Right lung (tissue), 10 donors: ENCODE measurements at places on chromosomes 5 and 9.

DNA sequence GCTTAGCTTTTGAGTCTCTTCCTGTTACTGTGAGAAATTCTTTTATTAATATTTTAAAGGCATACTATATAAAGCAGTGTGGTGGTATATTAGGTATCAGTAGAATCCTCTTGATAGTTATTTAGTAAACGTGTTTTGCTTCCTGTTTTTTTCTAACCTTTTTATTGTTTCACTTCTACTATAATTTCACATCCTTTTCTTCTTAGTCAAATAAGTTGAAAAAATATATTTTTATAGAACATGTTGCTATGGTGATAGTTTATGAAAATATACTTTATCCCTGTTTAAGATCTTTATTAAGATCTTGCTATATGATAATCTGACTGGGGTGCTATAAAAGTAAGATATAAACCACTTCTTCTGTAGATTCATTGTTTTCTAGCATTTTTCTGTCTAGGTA, 2.1 kb downstream of the POLK start:
- no peak for DNase-seq

GRCh38 chr5:42908086-42908485, 96.4 kb upstream of the SELENOP start:
- no peak for DNase-seq

DNA sequence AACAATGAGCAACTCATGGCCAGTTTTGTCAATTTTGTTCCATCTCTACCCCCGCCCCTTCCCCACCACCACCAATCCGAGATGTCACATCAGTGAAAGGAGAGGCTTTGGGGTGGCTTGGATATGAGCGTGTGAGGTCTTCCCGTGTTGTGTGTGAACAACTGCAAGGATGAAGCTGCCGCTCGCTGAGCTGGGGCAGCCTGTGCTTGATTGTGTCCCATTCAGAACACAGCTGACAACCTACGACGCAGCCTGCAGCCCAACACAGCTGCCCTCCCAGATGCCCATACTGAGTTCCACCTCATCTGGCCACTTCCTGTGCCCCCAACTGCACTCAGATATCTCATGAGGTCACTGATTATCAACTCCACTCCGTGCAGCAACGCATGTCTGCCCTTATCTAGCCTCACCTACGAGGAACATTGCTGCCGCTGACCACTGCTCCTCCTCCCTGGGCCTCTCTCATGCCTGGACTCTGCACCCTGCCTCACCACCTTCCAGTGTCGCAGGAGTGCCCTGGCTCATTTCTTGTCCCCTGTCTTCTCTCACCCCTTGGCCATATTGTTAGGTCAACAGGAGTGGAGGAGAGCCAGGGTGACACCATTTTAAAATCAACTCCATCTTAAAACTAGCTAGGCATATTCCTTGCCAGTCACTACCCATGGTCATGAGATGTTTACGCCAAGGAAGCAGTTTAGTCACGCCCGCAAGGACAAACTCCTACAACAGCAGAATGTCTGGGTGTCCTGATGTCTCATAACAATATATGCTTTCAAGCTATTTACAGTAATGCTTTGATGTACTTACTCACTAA, 7.3 kb upstream of the IL4 start:
- no peak for DNase-seq

DNA sequence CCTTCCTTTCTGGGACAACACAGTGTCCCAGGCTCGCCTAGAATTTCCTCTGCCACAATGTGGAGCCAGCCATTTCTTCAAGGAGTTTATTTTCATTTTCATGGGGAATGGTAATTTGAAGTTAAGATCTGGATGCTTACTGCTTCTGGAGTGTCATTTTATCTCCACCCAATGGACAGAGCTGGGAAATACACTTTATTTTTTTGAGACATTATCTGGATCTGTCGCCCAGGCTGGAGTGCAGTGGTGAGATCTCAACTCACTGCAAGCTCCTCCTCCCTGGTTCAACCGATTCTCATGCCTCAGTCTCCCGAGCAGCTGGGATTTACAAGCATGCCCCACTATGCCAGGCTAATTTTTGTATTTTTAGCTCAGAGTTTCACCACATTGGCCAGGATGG, 12.7 kb upstream of the THG1L start:
- DNase-seq: peak; percentile 51

DNA sequence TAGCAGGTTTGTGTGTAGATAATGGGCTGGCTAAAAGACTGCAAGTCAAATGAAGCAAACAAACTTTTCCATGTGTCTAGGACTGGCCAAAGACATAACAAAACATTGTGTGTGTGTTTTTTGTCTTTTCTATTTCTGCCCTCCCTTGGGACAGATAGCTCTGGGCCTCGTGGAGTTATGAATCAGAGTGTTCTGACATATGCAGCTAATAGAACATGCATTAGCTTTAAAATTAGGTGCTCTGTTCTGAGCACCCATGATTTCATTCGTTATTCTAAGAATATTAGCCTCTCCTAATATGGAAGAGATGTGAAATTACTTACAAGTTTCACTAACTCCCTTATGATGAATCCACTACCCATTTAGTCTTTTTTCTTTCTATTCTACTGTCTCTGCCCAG, 367.3 kb upstream of the PAPPA start:
- no peak for DNase-seq

DNA sequence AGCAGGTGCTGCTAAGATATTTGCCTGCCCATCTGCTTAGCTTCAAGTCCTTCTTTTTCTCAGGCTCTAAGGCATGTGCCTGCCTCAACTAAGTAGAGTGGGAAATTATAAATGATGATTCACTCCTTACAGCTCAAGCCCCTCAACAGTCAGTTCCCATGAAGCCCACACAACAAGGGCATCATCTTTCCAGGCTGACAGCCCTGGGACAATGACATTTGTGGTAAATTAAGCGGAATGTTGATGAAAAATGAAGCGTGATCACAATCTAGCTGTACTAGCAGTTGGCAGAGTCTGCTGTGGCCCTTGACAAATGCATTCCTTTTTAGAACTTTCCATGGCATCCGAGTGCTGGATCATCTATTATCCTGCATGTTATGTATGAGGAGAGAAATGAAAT, 548.6 kb downstream of the KIF4B start:
- no peak for DNase-seq

GRCh38 chr5:107950776-107951175, 280.0 kb upstream of the EFNA5 start:
- no peak for DNase-seq

DNA sequence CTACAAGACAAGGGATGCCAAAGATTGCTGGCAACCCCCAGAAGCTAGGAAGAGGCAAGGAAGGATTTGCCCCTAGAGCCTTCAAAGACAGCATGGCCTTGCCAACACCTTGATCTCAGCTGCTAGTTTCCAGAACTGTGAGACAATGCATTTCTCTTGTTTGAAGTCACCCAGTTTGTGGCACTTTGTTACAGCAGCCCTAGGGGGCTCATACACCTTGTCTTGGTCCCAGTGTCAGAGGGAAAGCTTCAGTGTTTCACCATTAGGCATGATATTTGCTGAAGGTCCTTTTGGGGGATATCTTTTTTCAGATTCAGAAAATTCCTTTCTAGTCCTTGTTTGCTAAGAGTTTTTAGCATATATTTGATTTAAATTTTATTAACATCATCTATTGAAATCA, 3.1 kb upstream of the PPIC start:
- no peak for DNase-seq
